GM23248 (cell line): ENCODE measurements at places on chromosomes 7 and 10. TPM values are rescaled to one million over a fixed set of nuclear protein-coding genes. Genes with fewer than 3 reads are reported as not detected.

TRPV5 gene
- total RNA-seq = not detected in 2 replicates

GCK gene
- total RNA-seq = 0.11 TPM in 1 of 2 replicates, not detected in the other

PBLD gene
- total RNA-seq = 10.3 and 11.8 TPM in 2 replicates

KLF14 gene
- 0.11 TPM in 1 of 2 replicates, not detected in the other for total RNA-seq

LRRD1 gene
- total RNA-seq = not detected in 2 replicates

PDE1C gene
- 33.8 and 43.1 TPM in 2 replicates for total RNA-seq

BMS1 gene
- 13.9 and 14.7 TPM in 2 replicates for total RNA-seq

GPC2 gene
- total RNA-seq = 0.22 and 1.0 TPM in 2 replicates

CHRM2 gene
- total RNA-seq = 3.7 and 5.2 TPM in 2 replicates

AMPH gene
- total RNA-seq = 1.9 and 3.1 TPM in 2 replicates

ZNF736 gene
- 3.2 and 4.9 TPM in 2 replicates for total RNA-seq

UTF1 gene
- not detected in 2 replicates for total RNA-seq

SPDYE9 gene
- not detected in 2 replicates for total RNA-seq

ADCY1 gene
- 0.11 TPM in 1 of 2 replicates, not detected in the other for total RNA-seq

HOXA7 gene
- total RNA-seq = 3.4 and 6.6 TPM in 2 replicates

SPDYE6 gene
- not detected in 2 replicates for total RNA-seq

ACBD7 gene
- 0.11 and 0.13 TPM in 2 replicates for total RNA-seq

ACTR3C gene
- not detected in 2 replicates for total RNA-seq

CPA4 gene
- total RNA-seq = 8.6 and 16.7 TPM in 2 replicates

ACTA2 gene
- 161 and 164 TPM in 2 replicates for total RNA-seq

THNSL1 gene
- total RNA-seq = 2.7 and 3.0 TPM in 2 replicates

TACC2 gene
- 4.3 and 5.8 TPM in 2 replicates for total RNA-seq

SEMA3A gene
- 36.5 and 48.4 TPM in 2 replicates for total RNA-seq

CCDC3 gene
- not detected in 2 replicates for total RNA-seq

RSBN1L gene
- total RNA-seq = 4.9 and 13.3 TPM in 2 replicates

SBDS gene
- total RNA-seq = 143 and 151 TPM in 2 replicates

NME8 gene
- total RNA-seq = not detected in 2 replicates

TAS2R3 gene
- not detected in 2 replicates for total RNA-seq

FIGNL1 gene
- total RNA-seq = 20.2 and 27.8 TPM in 2 replicates
